NCI-H774 (cell line): ENCODE measurements at places on chromosomes 3 and 15.
A peak's percentile ranks its signal among the peaks of the same experiment; 100 is the strongest.

- no peak for DNase-seq
Measured at GRCh38 chr3:142285083-142285517, 59.7 kb upstream of the GK5 start.

DNA sequence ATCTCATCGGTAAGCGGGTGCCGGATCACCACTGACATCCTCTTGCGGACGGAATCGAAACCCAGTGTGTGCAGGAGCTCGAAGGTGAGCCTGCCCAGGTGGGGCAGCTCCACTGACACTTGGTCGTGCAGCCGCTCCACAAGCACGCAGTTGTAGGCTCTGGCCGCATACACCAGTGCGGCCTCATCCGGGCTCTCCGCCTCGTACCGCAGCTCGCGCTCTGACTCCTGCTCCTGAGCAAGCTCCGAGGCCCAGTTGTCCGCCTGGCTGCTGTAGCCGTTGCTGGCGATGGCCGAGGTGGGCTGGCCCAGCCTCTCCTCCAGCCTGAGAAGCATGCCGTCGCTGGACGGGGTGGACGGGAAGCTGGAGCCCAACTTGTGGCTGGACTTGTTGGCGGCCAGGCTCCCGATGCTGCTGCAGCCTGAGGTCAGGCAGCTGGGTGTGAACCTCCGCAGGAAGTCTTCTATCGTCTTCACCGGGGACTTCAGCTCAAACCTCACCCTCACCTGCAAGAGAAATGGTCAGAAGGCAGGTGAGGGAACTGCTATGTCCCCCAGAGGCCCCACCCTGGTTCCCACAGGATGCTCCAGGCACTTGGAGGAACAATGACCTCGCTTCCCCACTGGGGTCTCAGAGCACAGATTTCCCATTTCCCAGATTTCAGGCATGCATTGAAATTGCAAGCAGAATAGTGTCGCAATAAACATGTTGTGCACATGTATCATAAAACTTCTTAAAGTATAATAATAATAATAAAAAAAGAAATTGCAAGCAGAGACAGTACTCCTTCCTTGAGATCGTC lies 149.2 kb downstream of the ATP10A start:
- DNase-seq = no peak

GRCh38 chr15:85840079-85840801 lies 45.5 kb upstream of the KLHL25 start:
- peak; percentile 81 for DNase-seq

DNA sequence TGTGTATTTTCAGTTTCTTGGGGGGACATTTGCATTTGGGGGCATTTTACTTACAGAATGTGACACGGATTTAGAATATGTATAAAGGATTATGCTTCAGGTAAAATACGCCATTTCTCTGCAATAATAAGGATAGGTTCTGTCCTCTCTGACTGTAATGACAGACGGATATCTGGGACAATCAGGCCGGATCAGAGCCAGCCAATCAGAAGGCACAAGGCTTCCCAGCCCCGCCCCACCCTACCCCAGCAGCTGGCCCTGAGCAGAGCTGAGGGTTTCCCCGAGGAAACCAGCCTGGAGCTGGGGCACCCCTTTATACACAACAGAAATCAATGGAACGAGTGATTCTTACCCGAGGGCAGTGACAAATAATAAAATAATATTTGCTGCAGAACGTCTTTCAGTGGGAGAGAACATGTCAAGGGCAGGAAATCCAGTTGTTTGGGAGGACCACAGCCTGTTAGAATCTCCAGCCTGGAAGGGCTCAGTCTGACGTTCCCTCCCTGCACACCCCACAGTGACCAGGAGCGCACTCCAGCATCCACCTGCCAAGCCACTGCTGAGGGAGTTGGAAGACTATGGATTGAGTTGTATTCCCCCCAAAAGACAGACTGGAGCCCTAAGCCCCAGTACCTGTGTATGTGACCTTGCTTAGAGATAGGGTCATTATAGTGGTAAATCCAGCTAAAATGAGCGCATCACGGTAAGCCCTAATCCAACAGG lies 30.3 kb upstream of the SEC13 start:
- DNase-seq = peak; percentile 27

GRCh38 chr3:48598323-48599076 lies 3.4 kb upstream of the COL7A1 start:
- no peak for DNase-seq

DNA sequence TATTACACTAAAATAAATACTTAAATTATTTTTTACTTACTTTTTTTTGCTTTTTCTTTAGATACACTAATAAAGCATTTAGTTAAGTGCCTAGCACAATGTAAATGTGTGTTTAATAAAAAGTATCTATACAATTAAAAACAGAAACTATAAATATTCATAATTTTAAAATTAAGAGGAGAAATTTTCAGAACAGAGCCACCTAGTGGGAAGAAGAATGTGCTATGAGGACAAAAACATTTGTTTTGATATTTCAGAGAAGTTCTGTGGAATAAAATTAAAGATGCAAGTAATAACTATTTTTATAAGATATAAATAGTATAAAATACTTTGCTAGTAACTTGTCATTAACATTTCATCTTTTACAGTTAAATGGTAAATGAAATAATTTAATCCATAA lies 33.6 kb upstream of the PLSCR5 start:
- no peak for DNase-seq

DNA sequence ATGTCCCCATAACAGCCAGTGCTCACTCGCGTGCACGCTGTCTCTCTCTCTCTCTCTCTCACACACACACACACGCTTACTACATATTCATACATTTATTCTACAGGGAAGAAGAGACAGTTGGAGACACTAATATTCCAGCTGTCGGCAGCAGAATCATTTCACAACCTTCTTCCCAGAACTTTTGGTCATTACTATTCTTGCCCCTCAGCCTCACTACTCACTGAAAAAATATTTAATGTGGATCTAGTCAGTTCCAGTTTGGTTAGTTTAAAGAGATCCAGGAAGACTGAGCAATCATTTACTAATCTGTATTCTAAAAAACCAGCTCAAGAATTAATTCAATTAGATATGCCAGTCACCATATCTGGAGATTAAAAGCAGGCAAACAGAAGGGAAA lies 394.9 kb downstream of the PTPRG start:
- DNase-seq = no peak

DNA sequence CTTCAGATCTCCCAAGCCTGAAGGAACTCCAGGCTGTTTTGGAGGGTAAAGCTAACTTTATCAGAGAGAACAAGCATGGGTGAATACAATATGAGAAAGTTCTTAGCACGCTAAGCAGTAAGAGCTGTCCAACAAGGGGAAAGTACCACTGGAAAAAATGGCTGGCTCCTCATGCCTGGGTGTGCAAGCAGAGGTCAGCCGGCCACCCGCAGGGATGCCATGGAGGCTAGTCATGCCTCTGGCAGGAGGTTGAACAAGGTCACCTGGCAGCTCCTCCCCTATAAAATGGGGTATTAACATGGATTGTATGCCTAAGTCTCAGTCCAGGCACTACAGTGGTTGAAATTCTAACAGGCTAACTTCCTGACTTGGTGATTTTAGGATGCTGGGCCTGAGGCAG lies 75.4 kb upstream of the SLC6A1 start:
- DNase-seq = no peak

DNA sequence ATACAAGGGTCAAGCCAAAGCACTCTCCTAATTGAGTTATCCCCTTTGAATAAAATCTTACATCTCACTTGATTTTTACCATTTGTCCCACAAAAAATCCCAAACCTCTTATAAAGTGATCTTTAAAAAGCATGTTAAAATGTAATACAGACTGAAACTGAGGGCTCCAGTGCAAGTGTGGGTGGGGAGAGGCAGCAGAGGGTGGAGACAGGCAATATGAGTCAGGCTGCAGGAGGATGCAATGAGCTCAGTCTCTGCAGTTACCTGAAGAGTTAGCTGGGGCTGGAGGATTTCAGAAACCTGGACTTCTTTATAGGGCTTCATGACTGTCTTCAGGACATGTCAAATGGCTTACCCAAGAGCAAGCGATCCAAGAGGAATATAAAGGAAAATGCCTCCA lies 14.2 kb upstream of the COLQ start:
- DNase-seq = no peak

- no peak for DNase-seq
Measured at GRCh38 chr15:29857221-29857789, 35.0 kb upstream of the TJP1 start.

- DNase-seq = no peak
Measured at GRCh38 chr3:129618901-129619671, 12.6 kb upstream of the PLXND1 start.

DNA sequence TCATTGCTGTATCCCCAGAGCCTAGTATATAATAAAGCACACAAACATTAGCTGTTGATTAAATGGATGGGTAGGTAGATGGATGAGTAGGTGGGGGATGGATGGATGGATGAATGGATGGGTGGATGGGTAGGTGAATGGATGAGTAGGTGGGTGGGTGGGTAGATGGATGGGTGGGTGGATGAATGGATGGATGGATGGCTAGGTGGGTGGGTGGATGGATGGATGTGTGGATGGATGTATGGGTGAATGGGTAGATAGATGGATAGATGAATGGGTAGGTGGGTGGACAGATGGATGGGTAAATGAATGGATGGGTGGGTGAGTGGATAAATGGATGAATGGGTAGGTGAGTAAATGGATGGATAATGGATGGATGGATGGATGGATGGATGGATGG lies 30.2 kb upstream of the NSMCE3 start:
- DNase-seq = no peak

- DNase-seq = no peak
Measured at GRCh38 chr3:157074981-157075380, 85.0 kb downstream of the CCNL1 start.

- no peak for DNase-seq
Measured at GRCh38 chr3:25849641-25850385, 59.9 kb downstream of the OXSM start.

DNA sequence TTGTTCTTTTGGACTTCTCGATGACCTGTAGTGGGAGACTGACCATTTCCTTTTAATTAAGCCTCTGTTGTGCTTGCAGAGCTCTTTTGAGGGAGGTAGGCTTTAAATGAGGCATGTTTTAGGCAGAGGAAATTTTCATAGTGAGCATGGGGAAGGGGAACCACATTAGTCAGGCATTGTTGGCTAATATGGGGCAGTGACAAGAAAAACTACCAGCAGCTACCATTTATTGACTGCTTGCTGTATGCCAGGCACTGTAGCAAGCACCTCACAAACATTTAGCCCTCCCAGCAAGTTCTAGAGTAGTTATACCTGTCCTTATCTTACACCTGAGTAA lies 10.9 kb downstream of the ATG7 start:
- DNase-seq = no peak

DNA sequence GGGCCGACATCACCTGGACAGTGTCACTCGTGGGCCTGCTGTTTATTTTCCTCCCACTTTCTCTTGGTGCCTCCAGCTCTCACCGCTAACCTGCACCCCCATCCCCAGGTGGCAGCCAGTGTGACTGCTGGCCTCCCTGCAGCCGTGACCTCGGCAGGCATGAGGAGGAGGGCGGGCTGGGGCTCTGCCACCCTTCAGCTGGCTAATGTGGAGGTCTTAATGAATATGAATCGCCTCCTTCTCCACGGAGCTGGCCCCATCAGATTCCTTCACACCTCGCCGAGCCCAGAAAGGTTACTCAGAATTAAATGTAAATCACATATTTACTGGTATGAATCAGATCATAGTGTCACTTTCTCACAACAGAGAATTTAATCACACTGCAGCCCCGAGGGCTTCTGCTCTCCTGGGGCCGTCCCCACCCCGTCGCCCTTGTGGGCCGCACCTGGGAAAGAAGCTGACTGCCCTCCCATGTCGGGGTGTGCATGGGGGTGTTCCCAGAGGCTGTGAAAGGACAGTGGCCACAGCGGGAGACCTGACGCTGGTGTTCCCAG lies 171.1 kb upstream of the TLE3 start:
- no peak for DNase-seq

DNA sequence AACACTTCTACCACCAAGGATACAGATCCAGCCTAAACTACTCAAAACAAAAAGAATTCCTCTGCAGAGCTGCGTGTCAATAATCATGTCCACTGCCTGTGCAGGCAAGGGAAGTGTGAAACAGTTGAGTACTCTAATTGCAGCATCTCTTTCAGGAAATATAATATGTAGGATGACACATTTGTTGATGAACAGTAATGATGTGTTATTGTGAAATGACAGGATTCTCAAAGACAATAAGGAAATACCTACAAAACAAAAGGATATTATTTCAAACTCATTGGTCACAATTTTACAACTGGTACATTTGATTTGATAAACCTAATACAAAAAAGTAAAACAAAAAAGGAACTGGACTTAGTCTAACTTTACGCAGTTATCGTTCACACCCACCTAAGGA lies 4.4 kb downstream of the SPG11 start:
- no peak for DNase-seq

- DNase-seq = no peak
Measured at GRCh38 chr3:172044833-172045585, 5.6 kb downstream of the FNDC3B start.

DNA sequence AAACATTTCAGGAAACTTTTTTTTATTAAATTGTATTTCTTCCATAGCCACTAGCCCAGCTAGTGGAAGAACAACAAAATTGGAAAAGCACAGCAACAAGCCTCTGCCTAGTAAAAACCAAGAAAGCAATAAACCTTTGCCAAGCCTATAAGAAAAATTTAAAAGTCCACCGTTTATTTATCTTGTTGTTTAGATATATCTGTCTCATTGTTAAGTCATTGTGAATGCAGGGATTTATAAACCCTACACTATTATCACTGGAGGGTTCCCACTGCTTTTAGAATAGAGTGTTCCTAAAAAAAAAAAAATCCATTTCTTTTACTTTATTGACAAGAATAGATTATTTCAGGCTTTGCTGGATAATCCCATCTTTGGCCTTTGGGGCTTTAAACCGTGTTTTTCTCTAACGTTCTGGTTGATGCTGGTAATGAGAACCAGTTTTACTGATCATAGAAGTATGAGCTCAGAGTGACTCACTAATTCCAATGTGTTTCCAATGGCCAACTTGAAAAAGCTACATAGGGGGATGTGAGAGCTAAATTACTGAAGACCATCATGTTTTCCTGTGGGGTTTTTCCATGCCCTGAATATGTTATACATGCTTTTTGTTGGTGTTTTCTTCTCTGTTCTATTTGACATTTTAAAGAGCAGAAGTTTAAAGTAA lies 634.1 kb downstream of the RBMS3 start:
- no peak for DNase-seq

DNA sequence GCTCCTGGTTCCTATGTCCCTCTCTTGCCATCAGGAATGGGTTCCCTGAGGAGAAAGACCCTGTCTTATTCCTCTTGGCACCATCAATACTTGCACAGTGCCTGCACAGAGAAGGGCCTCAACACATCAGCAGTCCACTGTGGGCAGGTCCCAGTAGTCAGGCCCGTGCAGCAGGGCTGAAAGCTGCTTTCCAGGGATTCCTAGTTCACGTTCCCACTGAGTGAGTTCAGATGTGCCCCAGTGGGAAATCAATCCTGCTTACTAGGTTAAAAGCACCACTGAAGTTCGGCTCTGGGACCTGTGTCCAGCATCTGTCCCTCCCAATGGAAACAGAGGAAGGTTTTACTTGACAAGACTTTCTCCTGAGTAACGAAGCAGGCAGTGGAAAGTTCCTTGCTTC lies 15.7 kb downstream of the RAB43 start:
- no peak for DNase-seq

- DNase-seq = no peak
Measured at GRCh38 chr3:28844298-28845005, 436.4 kb upstream of the RBMS3 start.
